Spleen (tissue), 13 donors: ENCODE measurements at places on chromosomes 1 and 21. TPM values are rescaled to one million over a fixed set of nuclear protein-coding genes. Genes with fewer than 3 reads are reported as not detected.

DNA sequence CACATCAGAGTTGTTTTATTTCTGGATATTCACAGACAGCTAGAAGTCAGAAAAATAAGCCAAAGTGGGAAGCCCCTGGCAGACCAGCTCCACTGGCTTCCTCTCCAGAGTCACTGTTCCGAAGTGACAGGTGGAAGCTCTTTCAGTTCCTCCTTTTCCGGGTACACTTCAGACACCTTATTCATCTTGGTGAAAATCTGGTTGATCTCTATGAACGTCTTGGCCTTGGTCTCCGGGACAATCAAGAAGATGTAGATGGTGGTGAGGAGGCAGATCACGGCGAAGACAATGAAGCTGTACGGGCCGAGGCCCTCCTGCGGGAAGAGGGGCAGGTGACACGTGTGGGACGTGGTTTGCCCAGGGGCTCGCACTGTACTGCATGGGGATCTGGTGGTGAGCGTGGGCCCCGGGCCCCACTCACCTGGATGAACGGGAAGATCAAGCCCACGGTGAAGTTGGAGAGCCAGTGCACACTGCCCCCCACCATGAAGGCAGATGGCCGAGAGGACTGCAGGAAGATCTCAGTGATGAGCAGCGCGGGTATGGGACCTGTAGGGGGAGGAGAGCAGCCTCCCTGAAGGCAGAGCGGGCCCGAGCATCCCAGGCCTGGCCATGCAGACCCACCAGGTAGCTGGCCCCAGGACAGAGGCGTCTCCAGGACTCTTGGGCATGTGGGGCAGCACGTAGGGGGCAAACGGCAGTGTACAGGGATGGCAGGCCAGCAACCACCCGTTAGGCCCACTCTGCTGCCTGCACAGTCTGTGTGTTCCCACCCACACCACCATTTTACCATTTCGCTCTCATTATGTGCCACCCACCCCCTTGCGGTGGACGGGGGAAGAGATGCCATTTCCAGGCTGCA, 11.5 kb upstream of the SLC2A7 start:
- H3K4me3 ChIP-seq = no peak overlapping the region
- H3K27ac ChIP-seq = peak overlapping the region; percentile 51
- H3K36me3 ChIP-seq = peaks cover 52% of the 10 kb centered on the region

CR1 gene
- 147 TPM for total RNA-seq

ACTN2 gene
- total RNA-seq = not detected

BRDT gene
- total RNA-seq = not detected

PLOD1 gene
- 49.1 TPM for total RNA-seq

GRCh38 chr1:18902523-18903290, at the start of gene ALDH4A1:
Gene ALDH4A1, minus strand, starts transcription at chr1:18902555. Its CDS starts 32 bp downstream, at chr1:18902523.
- peak; percentile 98 for DNase-seq
- peaks cover 64% of the 10 kb centered on the region for H3K4me1 ChIP-seq
- peak within 1 kb of the TSS; percentile 83 for H3K27ac ChIP-seq
- H3K27me3 ChIP-seq = no peaks in the 10 kb centered on the region

GRCh38 chr1:12552951-12553921, 64.8 kb downstream of the DHRS3 start:
- no peak overlapping the region for H3K4me3 ChIP-seq
- H3K27ac ChIP-seq = peak overlapping the region; percentile 38
- H3K4me1 ChIP-seq = no peaks in the 10 kb centered on the region

DNA sequence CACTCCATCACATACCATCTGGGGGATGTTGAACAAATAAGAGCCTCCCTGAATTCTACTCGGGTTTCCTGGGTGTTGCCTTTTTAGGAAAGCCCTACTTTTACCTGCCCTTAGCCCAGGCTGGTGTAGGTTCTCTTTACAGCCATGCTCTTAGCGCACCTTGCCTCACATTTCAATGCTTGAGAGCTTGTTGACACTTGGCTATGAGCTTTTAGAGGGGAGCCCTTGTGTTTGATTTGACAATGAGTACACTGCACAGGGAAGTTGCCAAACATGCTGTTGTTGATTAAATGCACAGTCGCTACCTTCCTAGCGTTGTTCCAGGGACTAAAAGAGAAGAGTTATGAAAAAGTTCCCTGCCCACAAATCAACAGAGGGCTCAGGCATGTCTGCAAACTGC, 103.8 kb downstream of the TRABD2B start:
- H3K27ac ChIP-seq = no peak overlapping the region
- no peaks in the 10 kb centered on the region for H3K36me3 ChIP-seq
- no peak overlapping the region for H3K4me3 ChIP-seq
- DNase-seq = no peak
- H3K4me1 ChIP-seq = no peaks in the 10 kb centered on the region

DNA sequence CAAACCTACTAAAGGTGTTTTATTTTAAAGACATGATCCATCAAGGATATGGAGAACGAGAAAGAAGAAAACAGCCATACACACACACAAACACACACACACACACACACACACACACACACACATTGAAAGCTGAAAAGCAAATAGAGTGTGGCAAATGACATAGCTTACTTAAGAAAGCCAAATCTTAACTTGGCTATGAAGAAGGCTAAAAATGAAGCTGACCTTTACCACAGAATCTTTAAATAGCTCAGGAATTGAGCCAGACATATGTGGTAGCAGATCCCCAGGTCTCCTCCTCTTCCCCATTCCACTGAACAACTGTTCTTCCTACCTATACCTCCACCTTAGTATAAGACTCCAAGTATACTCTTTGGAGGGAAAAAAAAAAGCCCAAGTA, 185.6 kb downstream of the CLEC20A start:
- H3K4me3 ChIP-seq = no peak overlapping the region
- no peaks in the 10 kb centered on the region for H3K36me3 ChIP-seq
- H3K4me1 ChIP-seq = peaks cover 8% of the 10 kb centered on the region
- H3K27ac ChIP-seq = no peak overlapping the region
- DNase-seq = no peak

NMNAT2 gene
- total RNA-seq = 0.51 TPM

DNA sequence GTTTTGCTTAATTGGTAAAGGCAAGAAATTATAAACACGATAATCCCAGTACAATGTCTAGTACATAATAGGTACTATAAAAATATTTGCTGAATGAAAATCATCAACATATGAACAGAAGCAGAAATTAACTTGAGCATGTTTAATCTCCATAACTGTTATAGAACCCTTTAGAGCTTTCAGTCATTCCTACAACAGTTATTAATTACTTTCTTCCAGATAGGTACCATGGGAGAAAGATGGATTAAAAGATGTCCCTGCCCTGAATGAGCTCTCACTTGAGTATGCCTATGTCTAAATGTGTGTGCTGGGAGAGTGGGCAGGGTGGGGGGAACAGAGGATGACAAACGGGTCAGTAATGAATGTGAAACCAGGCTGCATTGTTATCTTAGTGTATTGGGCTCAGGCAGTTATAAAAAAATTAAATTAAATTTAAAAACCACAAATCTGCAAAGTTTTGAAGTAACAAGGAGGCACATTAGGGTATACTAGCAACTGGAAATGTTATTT, 2.4 kb downstream of the EPS15 start:
- H3K36me3 ChIP-seq = no peaks in the 10 kb centered on the region
- H3K27ac ChIP-seq = peak overlapping the region; percentile 93
- no peaks in the 10 kb centered on the region for H3K27me3 ChIP-seq
- peaks cover 54% of the 10 kb centered on the region for H3K4me1 ChIP-seq
- H3K4me3 ChIP-seq = peak overlapping the region; percentile 80
- no peak for DNase-seq

GRCh38 chr1:202129453-202130296, 7.0 kb downstream of the GPR37L1 start:
- no peaks in the 10 kb centered on the region for H3K4me1 ChIP-seq
- no peak for DNase-seq
- H3K27ac ChIP-seq = no peak overlapping the region
- no peak overlapping the region for H3K4me3 ChIP-seq
- H3K27me3 ChIP-seq = no peaks in the 10 kb centered on the region
